ENCODE measurements at places on chromosomes 1 and 21. TPM values are rescaled to one million over a fixed set of nuclear protein-coding genes. Genes with fewer than 3 reads are reported as not detected.

S100A7 gene
- not detected for total RNA-seq

ANGPTL7 gene
- total RNA-seq: 4.0 TPM

WNT4 gene
- 3.3 TPM for total RNA-seq

SLAMF9 gene
- not detected for total RNA-seq

MROH9 gene
- not detected for total RNA-seq

C1QA gene
- total RNA-seq: not detected

DUSP10 gene
- total RNA-seq: 18.1 TPM

UCHL5 gene
- 60.9 TPM for total RNA-seq

CRP gene
- 0.27 TPM for total RNA-seq

TNNI3K gene
- total RNA-seq: 3.1 TPM

FCRL5 gene
- total RNA-seq: 0.27 TPM

CORT gene
- total RNA-seq: 2.7 TPM

KRTAP19-1 gene
- total RNA-seq: not detected

KCNJ9 gene
- total RNA-seq: 3.4 TPM

MYBPHL gene
- 0.92 TPM for total RNA-seq

ABCG1 gene
- total RNA-seq: 4.4 TPM

ANKRD65 gene
- total RNA-seq: 0.30 TPM

MXRA8 gene
- total RNA-seq: 111 TPM

SLFNL1 gene
- 0.76 TPM for total RNA-seq

FNDC5 gene
- total RNA-seq: 36.5 TPM

TNFRSF14 gene
- total RNA-seq: 2.4 TPM

SPSB1 gene
- 5.8 TPM for total RNA-seq

OR2T35 gene
- not detected for total RNA-seq

DIRAS3 gene
- total RNA-seq: 1.0 TPM

OR6N1 gene
- total RNA-seq: 1.5 TPM

CFAP107 gene
- total RNA-seq: not detected

GUCA2B gene
- total RNA-seq: not detected

MAGI3 gene
- total RNA-seq: 21.3 TPM

S100A4 gene
- total RNA-seq: 3.0 TPM

NR1I3 gene
- total RNA-seq: 1.2 TPM

KCNE1 gene
- total RNA-seq: 1.2 TPM

S100A3 gene
- 1.3 TPM for total RNA-seq

RIMKLA gene
- 8.6 TPM for total RNA-seq

TPTE gene
- total RNA-seq: 0.13 TPM

RGS16 gene
- 2.1 TPM for total RNA-seq

OR2M4 gene
- total RNA-seq: 0.05 TPM

TMEM81 gene
- total RNA-seq: 7.2 TPM

RPL22 gene
- 557 TPM for total RNA-seq

KRTAP20-1 gene
- not detected for total RNA-seq

GUCA2A gene
- total RNA-seq: not detected

SERINC2 gene
- total RNA-seq: 5.1 TPM

AQP10 gene
- total RNA-seq: 0.23 TPM

RHEX gene
- total RNA-seq: 2.2 TPM

SLC9A1 gene
- total RNA-seq: 4.2 TPM

PANK4 gene
- 43.1 TPM for total RNA-seq

GPR3 gene
- total RNA-seq: 3.3 TPM

RAVER2 gene
- total RNA-seq: 6.4 TPM

FMO3 gene
- total RNA-seq: 0.23 TPM

PAX7 gene
- total RNA-seq: 0.21 TPM

Data from motor neuron (in vitro differentiated cells).